ENCODE measurements at places on chromosomes 2 and 18. TPM values are rescaled to one million over a fixed set of nuclear protein-coding genes. Genes with fewer than 3 reads are reported as not detected.

DNA sequence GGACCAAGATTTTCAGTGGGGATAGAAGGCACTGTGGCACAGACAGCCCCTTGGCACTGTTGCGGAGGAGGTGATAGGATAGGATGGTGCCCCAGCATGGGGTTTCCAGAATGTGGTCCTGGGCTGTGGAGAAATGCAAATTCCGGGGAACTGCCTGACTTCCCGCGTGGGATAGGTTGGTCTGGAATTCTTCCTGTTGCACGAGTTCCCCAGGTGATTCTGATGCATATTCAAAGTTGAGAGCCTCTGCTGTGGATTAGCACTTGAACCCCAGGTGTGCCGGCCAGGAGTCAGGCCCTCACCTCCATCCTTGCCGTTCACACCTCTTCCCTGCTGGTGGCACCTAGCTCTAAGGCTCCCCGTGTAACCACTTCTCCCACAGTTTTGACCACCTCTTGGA is 15.5 kb downstream of the NCK2 start:
- DNase-seq: no peak

DNA sequence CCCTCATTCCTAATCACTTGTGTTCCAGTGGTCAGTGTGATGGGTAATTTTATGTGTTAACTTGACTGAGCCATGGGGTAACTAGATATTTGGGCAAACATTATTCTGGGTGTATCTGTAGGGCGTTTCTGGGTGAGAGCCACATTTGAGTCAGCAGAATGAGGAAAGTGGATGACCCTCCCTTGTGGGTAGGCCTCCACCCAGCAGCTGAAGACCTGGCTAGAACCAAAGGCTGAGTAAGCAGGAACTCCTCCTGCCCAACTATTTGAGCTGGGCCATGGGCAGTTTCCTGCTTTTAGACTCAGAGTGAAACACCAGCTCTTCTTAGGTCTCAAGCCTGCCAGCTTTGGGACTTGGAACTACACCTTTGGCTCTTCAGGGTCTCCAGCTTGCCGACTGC is 141.8 kb downstream of the ACKR3 start:
- DNase-seq: peak; percentile 21

- no peak for DNase-seq
Measured at GRCh38 chr2:64643838-64644457, 9.8 kb downstream of the SERTAD2 start.

- DNase-seq: no peak
Measured at GRCh38 chr18:4017480-4017879, 437.6 kb downstream of the DLGAP1 start.

The ATP6V1B1 gene
- total RNA-seq: 2.9 TPM

- DNase-seq: no peak
Measured at GRCh38 chr18:13379930-13380690, 161.6 kb downstream of the LDLRAD4 start.

DNA sequence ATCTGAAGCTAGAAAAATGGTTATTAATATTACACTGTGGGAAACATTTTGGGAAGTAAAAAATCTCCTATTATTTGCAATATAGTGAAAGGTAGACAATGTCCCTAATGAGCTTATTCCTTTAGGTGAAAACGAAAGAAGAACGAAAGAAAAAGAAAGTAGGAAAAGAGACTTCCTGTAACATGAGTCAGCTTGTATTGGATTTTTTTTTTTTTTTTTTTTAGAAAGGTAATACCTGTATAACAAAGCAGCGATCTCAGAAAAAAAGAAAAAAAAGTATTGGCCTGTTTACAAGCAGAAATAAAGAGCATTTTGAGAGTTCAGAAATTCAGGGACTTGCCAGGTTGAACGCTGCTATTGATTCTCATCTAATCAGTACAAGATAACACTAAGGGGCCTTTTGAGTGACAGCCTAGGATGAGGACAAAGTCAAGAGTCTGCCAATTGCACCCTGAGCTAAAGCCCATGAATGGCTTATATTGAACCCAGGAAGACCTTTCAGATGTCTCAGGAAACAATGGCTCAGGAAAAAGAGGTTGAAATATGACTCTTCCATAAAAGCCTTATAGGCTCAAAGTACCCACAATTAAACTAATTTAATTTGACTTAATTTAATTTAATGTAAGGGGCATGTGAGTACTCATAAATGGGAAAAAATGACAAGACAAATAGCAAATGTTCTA is 615.6 kb upstream of the CDH2 start:
- DNase-seq: no peak

The UPP2 gene
- total RNA-seq: not detected

DNA sequence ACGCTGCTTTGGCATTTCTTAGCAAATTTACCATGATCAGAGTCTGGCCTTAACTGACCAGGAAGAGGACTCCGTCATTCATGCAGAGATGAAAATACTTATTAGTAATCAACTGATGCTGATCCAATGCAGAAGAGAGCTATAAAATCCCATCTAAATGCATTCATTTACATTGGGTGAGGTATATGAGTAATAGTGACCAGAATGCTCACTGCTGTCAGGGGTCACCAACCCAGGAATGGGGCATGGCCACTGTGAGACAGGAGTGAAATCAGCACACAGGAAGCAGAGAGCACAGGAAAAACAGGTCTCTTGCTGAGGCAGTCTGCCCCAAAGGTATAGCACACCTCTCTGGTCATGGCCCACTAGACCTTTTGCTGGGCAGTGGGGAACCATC is 68.1 kb upstream of the TMEM247 start:
- DNase-seq: no peak

The GDF7 gene
- total RNA-seq: 0.62 TPM

The MRPL53 gene
- total RNA-seq: 46.0 TPM

The SERPINB10 gene
- not detected for total RNA-seq

DNA sequence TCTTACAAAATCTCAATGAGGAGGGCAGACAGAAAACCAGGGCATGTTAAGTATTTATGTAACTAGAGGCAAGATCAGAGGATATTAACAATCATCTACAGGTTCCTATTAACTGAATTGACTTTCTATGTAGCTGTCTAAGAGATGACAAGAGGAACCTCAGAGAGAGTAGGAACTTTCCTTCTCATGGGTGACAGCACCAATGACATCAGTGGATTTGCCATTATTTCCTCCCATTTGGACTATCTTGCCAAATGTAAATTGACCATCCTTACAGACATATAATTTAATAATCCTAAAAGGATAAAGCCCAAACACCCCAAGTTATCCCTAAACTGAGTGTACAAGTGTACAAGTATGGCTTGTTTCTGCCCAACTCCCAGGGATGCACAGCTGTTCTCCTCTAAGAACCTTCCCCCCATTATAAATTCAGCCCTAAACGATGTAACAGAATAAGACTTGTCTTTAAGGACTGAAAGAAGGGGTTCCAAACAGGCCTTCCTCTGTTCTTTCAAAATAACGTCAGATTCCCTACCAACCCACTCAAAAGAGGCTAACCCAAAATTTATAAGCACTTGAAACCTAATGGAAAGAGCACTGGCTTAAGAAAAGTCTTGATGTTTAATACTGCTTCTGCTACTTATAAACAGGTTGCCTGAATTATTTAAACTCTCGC is 73.4 kb upstream of the CHAC2 start:
- no peak for DNase-seq

DNA sequence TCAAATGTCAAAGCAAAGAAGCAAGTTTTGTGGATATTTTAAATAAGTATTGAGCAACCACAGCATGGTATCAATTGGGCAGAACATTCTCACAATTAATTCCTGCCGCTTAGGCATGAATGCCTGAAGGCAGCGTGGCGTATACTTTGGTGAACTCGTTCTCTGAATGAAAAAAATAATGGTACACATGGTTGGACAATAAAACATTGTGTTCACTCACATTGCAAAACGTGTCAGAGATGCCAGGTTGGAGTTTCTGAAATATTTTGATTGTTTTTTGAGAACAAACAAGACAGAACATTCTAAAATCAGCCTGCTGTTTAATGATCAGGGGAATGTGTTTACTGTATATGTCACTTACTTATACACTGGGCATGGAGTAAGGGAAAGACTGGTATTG is 254.2 kb downstream of the CDH2 start:
- DNase-seq: no peak

- DNase-seq: no peak
Measured at GRCh38 chr2:47043891-47044239, 111.2 kb downstream of the STPG4 start.

- peak; percentile 11 for DNase-seq
Measured at GRCh38 chr2:233473386-233473791, 93.2 kb downstream of the USP40 start.

DNA sequence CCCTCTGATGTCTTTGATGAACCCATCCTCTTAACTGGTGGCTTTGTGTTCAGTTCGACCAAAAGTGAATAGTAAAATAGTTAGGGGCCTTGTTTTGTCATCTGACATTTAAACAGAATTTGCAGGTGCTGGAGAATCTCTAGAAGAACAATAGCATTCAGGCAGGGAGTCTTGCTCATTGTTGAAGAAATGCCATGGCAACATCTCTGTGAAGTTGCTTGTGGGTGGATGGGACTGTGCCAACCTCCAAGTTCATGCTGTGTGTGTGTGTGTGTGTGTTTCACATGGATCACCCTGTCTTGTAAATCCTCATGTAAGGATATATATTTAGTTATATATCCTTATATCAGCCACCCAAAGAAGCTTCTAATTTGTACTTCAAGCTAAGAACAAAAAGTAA is 66.7 kb downstream of the SKA1 start:
- DNase-seq: no peak

The KLHL30 gene
- total RNA-seq: 0.16 TPM
